Adipocyte (in vitro differentiated cells): ENCODE measurements at places on chromosomes 11 and 22.

DNA sequence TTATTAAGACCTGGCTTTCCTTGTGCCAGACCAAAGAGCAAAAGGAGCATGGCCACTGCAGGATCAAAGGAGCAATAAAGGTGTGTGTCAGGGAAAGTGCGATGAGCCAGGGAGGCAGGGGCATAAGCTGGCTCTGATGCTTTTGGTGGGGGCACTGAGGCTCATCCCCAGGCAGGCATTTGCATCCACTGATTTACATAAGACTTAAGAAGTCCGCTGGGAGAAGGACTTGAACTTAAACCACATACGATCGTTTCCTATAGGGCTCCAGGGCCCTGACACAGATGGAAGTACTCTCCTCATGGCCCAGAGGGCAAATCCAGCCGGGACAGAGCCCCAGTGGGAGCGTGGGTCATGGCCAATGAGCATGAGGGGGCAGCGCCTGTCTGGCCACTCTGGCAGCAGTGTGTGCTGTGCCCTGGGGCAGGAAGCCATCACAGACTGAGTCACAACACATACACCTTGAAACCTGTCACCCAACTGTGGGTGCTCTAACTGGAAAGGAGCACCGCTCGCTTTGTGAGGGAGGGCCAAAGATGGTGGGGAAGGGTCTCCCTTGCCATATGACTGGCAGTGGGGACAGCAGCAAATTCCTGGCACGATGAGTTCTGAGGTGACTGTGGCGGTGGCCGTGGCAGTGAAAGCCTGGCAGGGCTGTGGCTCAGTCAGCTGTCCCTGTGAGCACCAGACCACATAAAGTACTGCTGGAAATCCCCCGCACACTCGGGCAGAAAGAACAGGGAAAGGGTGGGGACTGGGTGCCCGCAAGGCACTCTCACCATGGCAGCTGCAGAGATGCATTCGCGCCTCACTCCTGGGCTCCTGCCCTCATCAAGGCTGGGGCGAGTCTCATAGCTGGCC lies 79.4 kb upstream of the LMO1 start:
- DNase-seq: no peak

DNA sequence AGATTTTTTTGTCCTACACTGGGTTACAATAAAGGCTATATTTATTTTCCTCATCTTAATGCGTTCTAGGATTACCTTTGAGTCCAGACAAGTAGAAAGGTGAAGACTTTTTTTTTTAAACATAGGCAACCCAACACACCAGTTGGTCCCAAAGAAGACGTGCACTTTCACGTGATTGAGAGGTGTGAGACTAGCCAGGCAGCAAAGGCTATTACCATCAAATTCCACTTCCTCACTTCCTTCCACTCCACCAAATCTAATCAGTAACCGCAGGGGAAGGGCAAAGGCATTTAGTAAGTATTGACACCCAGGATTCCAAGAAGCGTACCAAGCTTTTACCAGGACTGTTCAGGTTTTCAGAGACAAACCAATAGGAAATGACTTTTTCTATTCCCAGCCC lies 109.3 kb downstream of the APIP start:
- DNase-seq: no peak

DNA sequence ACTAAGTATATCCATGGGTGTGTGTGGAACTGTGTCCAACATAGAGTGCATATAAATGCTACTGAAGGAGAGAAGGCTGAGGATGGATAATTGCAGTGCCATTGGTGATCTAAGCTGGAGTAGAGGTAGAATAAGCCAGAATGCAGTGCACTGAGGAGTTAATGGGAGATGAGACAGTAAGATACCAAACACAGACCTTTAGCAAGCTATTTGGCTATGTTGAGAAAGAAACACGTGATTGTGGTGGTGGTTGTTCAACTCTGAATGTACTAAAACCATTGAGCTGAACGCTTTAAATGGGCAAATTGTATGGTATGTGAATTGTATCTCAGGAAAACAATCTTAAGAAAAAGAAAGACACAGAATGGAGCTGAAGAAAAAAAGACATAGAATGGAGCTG lies 22.8 kb downstream of the JAML start:
- DNase-seq: no peak

GRCh38 chr22:36828815-36829214 lies 12.0 kb upstream of the PVALB start:
- DNase-seq: no peak

- peak; percentile 52 for DNase-seq
These were observed 115.9 kb downstream of the ARFGAP2 start for GRCh38 chr11:47060807-47061206.

- no peak for DNase-seq
These were observed 33.4 kb upstream of the LYVE1 start for GRCh38 chr11:10601837-10602236.

DNA sequence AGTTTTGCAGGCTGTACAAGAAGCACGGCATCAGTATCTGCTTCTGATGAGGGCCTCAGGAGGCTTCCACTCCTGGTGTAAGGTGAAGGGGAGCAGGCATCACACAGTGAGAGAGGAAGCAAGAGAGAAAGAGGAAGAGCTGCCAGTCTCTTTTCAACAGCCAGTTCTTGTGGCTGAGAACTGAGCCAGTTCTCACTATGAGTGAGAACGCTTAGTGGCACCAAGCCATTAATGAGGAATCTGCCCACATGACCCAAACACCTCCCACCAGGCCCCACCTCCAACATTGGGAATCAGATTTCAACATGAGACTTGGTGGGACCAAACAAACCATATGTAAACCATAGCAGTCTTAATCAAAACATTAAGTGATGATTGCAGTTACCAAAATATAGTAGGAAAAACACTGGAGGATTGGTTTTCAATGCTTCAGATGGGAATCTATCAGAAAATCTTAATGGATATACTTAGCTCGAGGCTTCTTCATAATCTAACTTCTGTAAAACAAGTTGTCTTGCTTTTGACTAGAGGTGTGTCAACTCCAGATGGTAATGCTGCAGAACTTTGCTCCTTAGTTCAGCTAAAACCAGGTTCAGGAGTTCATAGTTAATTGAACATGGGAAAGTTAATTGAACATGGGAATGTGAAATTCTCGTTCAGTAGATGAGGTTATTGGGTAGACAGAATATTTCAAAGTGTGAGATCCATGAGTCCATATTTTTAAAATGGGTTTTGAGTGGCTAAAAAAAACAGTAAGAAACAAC lies 12.2 kb downstream of the FAR1 start:
- no peak for DNase-seq

GRCh38 chr11:28627690-28628255 lies 519.6 kb downstream of the METTL15 start:
- no peak for DNase-seq

DNA sequence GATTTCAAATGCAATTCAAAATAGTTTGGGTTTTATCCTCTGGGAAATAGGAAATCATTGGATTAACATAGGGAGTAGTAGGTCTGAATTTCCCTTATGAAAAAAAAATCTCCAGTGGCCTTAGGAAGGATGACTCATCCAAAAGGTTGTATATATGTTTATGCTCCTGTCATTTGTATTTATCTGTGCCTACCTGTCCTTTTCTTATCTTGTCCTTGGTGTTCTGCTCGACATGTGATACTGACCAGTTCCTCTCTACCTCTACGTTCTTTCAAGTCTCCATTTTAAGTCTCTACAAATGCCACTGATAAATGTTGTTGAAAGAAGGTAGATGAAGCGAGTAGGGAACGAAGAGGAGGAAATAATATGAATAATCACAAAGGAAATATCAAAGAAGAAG lies 3.0 kb upstream of the SOX6 start:
- no peak for DNase-seq

DNA sequence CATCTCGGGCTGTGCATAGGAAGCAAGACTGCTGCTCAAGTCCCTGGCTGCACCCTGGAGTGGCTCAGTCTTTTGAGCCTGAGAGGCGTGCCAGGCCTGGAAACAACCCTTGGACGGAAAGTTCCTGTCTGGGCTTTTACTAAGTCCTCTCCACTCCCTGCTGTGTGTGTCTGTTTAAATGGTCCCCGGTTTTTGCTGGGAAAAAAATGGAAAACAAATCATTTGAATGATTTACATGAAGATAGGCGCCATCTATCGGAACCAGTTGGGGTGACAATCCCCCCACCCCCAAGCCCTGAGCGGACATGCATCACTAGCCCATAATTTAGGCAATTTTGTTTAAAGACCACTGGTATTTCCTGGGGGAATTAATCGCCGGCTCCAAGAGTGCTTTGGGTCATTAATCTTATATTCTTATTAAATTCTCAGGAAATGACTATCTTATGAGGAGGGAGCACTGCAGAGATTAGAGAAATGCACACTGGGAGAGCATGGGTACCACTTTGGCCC lies 2.7 kb upstream of the GAB2 start:
- peak; percentile 93 for DNase-seq

DNA sequence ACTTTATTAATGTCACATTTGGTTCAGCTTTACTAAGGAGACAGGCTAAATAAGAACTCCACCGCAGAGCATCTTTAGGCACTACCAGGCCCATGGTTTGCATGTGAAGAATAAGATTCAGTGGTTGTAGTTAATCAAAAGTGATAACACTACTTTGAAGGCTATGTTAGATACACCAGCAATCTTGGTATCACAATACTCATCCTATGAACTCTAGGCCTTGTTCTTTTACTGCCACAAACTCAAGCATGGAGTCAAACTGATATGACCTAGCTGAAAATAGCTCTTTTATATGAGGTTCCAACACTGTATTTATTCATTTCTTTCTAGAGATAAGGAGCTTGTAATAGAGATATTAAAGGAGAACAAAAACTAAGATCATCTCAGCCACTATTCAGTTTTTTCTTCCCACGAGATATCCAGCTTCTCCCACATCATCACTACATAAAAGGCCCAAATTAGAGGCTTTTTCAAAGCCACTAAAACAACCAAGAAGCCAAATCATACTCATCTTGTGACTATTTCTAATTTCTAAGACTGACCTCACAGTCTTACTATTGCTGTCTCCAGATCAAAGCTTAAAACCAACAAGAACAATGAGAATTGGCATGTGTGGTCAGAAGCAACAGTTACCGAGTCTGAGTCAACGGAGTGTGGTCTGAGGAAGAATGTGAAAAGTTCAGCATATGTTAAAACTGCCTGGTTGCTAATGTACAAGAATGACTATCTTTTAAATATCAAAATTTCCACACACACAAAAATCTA lies 25.1 kb upstream of the GUCY1A2 start:
- DNase-seq: peak; percentile 88

DNA sequence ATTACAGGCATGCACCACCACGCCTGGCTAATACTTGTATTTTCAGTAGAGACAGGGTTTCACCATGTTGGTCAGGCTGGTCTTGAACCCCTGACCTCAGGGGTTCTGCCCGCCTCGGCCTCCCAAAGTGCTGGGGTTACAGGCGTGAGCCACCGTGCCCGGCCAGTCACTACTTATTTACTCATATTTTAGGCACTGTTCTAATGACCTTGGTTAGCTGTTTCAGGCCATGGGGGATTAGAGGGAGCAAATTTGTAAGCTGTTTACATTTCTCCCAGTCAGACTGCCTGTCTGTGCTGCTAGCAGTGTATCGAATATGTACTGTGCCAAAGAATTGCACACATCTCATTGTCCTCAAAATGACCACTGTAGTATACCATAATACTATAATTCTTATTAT lies 32.7 kb upstream of the PACSIN2 start:
- no peak for DNase-seq

GRCh38 chr11:104163100-104164027 lies 583 bp downstream of the PDGFD start:
- DNase-seq: peak; percentile 61

- DNase-seq: no peak
These were observed 108.8 kb downstream of the WT1 start for GRCh38 chr11:32326522-32326921.

DNA sequence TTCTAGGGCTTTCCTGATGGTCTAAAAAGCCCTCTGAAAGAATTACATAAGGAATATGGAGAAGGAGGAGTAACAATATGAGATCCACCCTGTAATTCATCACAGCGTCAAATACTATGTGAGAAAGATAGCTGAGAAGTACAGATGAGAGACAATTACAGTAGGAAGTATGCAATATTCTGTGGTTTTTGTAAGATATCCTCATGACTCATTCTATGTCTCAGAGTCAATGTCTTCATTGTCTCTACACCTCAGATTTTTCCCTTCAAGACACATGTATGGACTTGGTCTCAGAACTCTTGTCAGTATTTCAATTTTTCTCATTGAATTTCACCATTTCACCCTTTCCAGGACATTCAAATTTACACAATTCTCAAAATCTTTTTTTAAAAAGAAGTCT lies 343.3 kb upstream of the CTSC start:
- no peak for DNase-seq

- DNase-seq: no peak
These were observed 185.4 kb downstream of the DBX1 start for GRCh38 chr11:19974886-19975285.

DNA sequence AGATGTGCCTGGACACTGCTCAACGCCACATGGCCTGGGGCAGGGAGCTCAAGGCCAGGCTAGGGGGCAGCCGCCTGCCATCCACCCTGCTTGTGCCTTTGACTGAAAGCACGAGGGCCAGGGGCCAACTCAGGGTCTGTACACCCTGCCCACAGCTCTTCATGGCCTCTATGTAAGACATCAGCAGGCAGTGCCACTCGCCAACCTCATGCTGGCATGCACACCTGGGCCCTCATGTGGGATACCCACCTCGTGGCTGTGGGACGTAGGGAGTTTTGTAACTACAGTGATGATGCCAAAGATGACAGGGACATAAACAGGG lies 25.6 kb downstream of the TBX1 start:
- DNase-seq: no peak

GRCh38 chr22:49968313-49968830 lies 7.8 kb downstream of the PIM3 start:
- no peak for DNase-seq

DNA sequence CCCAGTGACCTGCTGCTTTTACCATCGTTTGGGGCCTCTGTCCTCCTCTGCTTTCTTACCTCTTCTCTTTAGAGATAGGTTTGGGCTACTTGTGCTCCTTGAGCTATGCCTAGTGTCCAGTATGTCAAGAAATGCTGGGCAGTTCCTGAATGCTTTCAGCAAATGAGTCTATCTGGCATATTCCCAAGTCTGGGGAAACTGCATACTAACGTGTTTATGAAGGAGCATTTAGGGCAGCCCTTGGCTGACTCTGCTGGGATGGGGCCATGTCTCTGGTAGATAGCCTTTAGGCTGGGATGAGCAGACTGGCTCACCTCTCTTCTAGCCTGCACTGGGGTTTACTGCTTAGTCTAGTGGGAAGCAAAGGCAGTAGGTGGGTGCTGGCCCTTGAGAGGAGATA lies 43.7 kb upstream of the SUSD2 start:
- DNase-seq: peak; percentile 88

DNA sequence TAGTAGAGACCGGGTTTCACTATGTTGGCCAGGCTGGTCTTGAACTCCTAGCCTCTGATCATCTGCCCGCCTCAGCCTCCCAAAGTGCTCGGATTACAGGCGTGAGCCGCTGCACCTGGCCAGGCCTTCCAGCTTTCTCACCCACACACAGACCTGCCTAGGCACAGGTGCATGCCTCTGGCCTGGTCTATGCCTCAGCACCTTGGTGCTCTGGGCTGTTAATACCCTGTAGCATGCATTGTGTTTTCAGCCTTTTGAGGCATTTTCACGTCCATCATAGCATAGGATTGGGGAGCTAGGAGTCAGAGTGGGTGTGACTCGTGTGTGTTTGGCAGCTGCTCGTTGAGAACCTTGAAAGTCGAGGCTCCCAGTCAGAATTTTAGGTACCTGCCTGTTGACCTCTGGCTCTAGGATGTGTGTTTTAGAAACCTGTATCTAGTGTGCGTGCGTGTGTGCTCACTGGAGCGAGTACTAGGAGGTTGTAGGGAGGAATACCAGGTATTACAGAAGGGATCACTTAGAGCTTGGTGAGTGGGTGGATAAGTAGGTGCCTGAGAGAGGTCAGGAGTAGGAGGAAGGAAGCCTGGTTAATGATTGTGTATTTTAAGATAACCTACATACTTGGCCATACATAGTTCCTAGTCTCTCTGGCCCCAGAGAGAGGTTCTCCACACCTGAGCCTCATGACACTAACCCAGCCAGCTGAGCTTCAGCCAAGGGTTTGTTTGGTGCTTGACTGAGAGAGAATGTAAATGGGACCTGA lies 20.0 kb downstream of the CRKL start:
- no peak for DNase-seq
